Left forelimb (tissue), 1 donor: ENCODE measurements at places on chromosomes 7 and 10.

- DNase-seq: peak; percentile 69
These were observed 619 bp upstream of the HOXA6 start for GRCh38 chr7:27148031-27148755.

DNA sequence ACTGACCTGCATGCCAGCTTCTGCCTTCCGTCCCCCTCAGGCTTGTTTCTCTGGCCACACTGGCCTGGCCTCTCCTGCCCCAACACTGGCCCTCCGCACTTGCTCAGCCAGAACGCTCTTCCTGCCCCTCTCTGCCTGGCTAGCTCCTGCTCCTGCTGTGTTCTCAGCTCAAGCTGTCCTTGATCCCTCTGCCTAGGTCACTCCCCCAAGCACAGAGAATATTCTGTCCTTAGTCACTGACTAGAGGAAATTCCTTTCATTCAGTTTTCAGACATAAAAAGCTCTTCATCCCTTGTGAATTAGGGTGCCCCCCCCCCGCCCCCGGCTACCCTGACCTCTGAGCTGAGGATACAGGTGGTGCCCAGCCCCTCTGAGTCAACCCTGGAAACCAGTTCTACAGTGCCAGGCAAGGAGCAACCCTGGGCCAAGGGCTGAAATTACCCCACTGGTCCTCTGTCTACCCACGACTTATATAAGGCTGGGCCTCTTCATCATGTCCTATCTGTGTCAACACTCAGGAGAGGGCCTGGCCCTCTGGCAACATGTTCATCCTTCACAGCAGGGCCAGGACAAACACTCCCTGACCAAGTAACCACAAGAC lies 6.6 kb upstream of the SGPL1 start:
- DNase-seq: no peak

- DNase-seq: no peak
These were observed 194.6 kb downstream of the COBL start for GRCh38 chr7:51121931-51122425.

- no peak for DNase-seq
These were observed 29.1 kb downstream of the EPC1 start for GRCh38 chr10:32317795-32318357.

- no peak for DNase-seq
These were observed 215.5 kb downstream of the SEMA3D start for GRCh38 chr7:84971360-84971759.

DNA sequence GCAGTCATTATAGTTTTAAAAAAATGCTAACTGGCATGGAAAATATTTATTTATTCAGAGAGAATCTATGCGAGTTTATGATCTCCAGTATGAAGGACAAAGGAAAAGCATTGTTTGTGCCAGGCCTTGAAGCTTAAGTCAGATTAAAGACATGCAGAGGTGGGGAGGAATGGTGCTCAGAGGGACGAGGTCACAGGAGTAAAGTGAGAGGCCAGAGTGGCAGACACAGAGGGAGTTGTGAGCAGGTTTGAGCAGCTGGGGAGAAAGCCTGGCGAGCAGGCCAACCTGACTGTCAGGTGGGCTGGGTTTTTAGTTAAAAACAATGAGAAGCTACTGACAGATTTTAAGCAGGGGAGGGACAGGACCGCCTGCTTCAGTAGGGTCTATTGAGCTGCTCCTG lies 6.8 kb upstream of the CCNY start:
- DNase-seq: no peak

DNA sequence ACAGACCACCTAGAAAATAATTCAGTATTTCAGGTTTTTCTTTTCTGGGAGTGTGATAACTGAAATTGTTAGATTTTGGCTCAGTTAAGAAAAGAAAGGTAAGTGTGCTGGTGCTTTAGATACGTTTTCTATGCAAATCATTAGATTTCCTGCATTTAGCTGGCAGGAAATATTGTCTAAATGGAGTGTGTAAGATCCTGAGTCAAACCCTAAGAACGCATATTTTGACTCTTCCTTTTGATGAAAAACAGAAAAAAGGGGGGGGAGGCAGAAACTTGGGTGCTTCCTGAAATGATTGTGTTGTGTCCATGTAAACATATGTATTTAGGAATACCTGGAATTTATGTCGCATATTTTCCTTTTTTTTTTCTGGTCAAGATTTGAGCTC lies 1.2 kb downstream of the GRK5 start:
- no peak for DNase-seq

GRCh38 chr10:117409549-117410305 lies 34.5 kb upstream of the PDZD8 start:
- DNase-seq: no peak

DNA sequence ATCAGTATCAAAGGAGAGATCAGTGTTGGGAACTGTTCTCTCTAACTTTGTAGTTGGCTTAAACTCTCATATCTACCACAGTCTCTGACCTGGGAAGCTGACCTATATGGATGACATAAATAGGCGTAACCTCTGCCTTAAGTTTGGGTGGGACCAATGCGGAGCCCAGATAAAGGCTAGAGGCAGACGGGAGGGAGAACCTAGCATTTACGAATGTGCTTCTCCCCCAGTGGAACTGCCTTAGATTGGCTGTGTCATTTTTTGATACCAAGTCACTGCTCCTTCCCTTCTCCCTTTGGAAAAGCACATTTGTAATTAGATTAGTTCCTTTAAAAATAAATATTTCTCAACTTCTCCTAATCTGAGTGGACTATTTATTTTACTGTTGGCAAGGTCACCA lies 23.7 kb upstream of the LRRN3 start:
- DNase-seq: no peak

DNA sequence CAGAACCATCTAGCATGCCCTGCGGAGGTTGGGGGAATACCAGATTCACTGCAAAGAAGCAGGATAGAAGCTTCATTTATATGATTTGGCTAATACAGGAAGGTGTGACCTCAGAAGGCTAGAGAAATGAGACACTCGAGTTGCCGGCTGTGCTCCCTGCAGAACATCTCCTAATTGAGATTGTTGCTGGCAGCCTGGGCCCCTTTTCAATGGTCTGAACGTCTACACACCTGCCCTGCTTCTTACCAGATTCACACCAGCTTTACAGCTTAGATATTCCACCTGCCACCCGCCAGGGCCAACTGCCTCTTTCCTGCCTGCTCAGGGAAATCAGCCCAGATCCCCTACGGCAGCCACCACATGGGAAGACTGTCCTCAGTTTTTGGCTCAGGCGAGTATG lies 475.3 kb upstream of the AUTS2 start:
- no peak for DNase-seq

DNA sequence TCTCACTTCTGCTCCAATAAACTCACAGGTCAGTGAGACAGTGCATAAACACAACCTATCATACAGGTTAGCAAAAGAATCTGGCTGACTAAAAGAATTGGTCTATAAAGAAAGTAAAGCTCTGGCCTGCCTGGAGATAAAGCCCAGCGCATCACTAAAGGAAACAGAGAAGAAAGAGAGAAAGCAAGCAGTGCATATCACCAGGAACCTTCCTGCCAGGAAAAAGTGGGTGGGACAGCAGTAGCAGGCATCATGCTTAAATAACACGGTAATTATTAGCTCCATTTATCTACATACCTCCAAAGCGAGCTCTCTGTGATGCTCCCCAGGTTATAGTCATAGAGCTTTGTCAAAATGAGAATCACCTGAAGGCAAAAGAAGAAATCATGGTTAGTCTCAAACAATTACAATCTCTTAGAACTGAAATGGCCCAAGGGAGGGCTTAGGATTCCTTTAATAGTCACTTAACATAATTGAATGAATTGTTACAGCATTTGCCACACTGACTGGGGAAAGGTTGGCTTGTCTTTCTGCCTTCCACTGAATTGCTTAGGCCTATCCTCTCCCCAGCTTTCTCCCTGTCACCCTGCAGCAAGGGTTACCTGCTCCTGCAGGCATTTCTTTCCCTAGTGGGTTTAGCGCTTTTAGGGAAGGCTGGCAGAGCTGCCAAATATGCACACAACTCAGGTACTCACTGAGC lies 208.1 kb downstream of the SORCS1 start:
- DNase-seq: no peak

- DNase-seq: no peak
These were observed 14.3 kb upstream of the RPA3 start for GRCh38 chr7:7732621-7733281.
